Neural crest cell (in vitro differentiated cells): ENCODE measurements at places on chromosomes 11 and 22. TPM values are rescaled to one million over a fixed set of nuclear protein-coding genes. Genes with fewer than 3 reads are reported as not detected.

GRCh38 chr11:69362315-69362714 is 68.4 kb downstream of the MYEOV start:
- no peak overlapping the region for H3K4me3 ChIP-seq
- peaks cover 2% of the 10 kb centered on the region for H3K36me3 ChIP-seq
- DNase-seq, result no peak
- H3K4me1 ChIP-seq, result no peaks in the 10 kb centered on the region
- H3K27me3 ChIP-seq, result no peaks in the 10 kb centered on the region

GRCh38 chr22:33903012-33903411 is 17.3 kb downstream of the LARGE1 start:
- H3K27ac ChIP-seq, result no peak overlapping the region
- no peaks in the 10 kb centered on the region for H3K27me3 ChIP-seq
- DNase-seq, result no peak
- no peak overlapping the region for H3K4me3 ChIP-seq

- no peak for DNase-seq
- H3K4me3 ChIP-seq, result no peak overlapping the region
- no peak overlapping the region for H3K27ac ChIP-seq
Observed at GRCh38 chr11:33848717-33849390, 43.0 kb downstream of the LMO2 start.

DNA sequence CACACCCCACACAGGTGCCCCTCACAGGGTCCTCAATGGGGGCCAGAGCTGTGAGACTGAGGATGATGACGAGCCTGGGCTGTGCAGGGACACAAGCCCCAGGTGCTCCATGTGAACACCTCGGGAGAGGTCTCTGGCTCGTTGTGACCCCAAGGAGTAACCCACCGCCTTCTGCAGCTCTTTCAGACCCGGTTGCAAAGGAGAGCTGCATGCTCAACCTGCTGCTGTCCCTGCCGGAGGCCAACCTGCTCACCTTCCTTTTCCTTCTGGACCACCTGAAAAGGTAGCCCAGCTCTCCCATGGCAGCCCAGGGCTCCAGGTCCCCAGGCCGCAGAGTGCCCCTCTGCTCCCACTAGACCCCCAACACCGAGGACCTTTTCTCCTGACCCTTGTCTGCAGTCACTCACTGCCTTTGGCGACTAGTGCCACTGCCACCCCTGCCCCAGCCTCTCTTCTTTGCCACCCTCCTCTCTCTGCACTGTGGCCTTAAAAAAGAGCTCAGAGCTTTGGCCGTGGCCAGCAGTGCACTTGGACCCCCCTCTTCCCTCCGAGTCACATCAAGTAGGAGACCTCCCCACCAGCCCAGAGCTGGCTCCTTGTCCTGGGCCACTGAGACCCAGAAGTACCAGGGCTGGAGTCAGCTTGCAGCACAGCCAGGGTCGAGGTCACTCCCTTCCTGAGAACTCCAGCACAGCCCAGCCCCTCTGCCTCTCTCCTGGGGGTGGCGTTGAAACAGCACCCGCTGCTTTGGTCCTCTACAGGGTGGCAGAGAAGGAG is 133.7 kb downstream of the BCR start:
- H3K36me3 ChIP-seq, result no peaks in the 10 kb centered on the region
- no peak overlapping the region for H3K4me3 ChIP-seq
- H3K27ac ChIP-seq, result no peak overlapping the region
- H3K27me3 ChIP-seq, result no peaks in the 10 kb centered on the region

GRCh38 chr11:129946256-129946655 is 50.9 kb upstream of the NFRKB start:
- no peak overlapping the region for H3K4me3 ChIP-seq
- H3K27me3 ChIP-seq, result no peaks in the 10 kb centered on the region
- H3K36me3 ChIP-seq, result peaks cover 5% of the 10 kb centered on the region
- no peak for DNase-seq
- H3K27ac ChIP-seq, result no peak overlapping the region

GRCh38 chr11:2883979-2884815 is 1.4 kb downstream of the CDKN1C start:
- H3K4me3 ChIP-seq, result peak overlapping the region; percentile 81
- H3K27me3 ChIP-seq, result peaks cover 22% of the 10 kb centered on the region
- no peaks in the 10 kb centered on the region for H3K36me3 ChIP-seq
- no peak for DNase-seq
- no peak overlapping the region for H3K27ac ChIP-seq
- H3K4me1 ChIP-seq, result peaks cover 34% of the 10 kb centered on the region

DNA sequence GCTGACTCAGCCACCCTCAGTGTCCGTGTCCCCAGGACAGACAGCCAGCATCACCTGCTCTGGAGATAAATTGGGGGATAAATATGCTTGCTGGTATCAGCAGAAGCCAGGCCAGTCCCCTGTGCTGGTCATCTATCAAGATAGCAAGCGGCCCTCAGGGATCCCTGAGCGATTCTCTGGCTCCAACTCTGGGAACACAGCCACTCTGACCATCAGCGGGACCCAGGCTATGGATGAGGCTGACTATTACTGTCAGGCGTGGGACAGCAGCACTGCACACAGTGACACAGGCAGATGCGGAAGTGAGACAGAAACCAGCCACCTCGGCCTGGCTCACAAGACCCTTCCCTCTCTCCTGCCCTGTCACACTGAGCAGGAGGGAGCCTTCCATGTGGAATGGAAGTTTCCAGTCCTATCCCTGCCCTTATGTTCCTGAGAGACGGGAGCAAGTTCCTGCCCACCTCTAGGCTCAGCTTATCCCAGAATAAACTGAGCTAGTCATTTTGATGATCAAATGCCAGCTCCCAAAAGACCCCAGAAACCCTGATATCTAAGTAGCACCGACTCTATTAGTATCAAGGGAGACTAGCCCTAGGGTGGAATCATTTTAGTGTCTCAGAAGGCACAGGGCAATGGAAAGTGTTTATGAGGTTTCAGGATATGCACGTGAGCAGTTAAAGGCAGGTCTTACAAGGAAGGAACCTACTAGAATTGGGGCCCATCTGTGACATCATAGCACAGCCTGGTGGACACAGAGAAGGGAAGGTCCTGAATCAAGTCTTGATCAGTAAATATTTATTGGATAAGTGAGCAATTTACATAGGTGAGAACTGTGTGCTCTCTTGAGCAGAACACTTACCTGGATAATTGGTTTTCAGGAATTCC is 6.3 kb upstream of the IGLL5 start:
- H3K4me3 ChIP-seq, result no peak overlapping the region
- no peaks in the 10 kb centered on the region for H3K36me3 ChIP-seq

OR5D18 gene
- not detected in 2 replicates for total RNA-seq

DNA sequence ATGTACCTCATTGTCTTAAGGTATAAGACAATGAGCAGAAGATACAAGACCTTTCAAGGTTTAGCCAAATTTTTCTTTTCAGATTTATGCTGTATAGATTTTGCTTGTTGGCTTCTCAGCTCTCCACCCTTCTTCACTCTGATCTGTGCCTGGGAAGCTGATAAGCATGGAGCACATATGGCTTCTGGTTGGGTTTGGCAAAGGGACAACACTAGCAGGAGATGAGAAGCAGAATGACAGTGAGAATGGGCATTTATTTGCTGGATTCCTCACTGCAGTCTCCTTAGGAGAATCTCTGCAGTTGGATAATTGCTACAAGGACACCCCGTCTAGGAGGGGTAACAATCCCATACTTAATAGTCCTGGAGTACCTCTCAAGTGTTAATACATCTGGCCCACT is 474.8 kb upstream of the CCDC90B start:
- no peak for DNase-seq
- no peak overlapping the region for H3K27ac ChIP-seq
- no peak overlapping the region for H3K4me3 ChIP-seq
- peaks cover 12% of the 10 kb centered on the region for H3K27me3 ChIP-seq
- H3K36me3 ChIP-seq, result no peaks in the 10 kb centered on the region
- no peaks in the 10 kb centered on the region for H3K4me1 ChIP-seq
